ENCODE measurements at places on chromosomes 6 and 20.

DNA sequence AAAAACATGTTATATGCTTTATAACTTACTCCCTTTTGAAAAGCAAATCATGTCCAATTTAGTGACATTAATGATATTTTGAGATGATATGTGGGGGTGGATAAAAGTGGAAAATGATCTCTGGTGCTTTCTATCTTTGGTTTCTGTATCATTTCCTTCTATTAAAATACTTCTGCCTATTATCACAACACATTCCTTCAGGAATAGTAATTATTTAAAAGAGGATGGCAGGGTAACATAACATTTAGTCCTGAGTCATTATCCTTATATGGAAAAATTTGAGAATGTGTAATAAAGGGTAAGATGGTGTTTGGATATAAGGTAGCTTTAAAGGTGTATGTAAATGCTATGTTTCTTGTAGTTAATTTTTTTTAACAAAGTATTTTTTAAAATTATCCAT lies 657.7 kb downstream of the PHF3 start:
- DNase-seq = no peak

DNA sequence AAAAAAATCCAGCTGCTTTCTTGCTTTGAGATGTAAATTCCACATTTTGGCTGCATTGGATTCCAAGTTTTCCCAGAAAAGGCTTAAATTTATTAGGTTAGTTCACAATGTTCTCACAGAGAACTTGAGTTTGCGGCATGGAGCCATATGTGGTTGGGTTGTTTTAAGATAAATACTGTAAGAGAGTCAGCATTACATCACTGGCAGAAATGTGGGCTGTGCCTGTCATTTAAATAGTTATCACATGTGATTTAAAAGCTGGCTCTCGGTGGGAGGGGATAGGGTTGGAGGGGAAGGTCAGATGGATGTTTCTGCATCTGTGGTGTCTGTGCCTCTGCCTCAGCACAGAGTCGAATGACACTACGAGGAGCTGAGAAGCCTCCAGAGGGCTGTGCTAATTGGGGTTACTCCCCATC lies 73.8 kb upstream of the SCP2D1 start:
- no peak for DNase-seq

DNA sequence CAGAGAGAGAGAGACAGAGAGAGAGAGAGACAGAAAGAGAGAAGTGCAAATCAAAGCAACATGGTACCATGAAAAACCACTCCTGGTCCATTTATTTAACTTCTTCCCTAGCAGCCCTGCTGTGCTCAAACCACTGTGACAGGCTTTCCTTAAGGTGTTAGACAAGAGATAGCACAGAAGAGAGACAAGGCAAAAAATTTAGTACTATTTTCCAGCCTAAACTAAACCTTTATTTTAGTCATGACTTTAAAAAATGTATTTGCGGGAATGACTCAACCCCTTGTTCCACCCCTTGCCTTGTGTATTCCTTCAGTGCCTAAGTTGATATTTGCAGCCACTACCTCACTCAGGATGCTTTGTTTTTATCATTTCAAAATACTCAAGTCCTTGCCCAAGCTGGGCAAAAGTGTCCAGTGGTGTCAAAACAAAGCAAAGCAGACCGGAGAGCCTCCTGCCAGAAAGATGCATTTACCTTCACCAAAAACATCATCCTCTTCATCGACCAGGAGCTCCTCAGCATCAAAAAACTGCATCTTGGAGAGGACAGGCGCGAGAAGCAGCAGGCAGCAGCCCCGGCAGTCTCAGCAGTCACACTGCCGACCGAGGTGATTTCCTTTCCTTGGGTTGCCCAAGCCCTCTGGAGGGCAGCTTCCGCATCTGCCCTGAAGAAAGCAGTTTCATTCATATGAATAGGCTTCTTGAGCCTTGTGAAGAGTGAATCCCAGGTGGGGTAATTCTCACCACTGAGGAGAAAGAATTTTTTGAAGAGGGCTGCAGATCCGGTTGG lies at the start of gene RIPOR2:
Gene RIPOR2, minus strand, starts transcription at position 595 of the 787 bp plus-strand sequence. Its CDS starts 62 bp downstream, at position 533.
- DNase-seq = no peak

DNA sequence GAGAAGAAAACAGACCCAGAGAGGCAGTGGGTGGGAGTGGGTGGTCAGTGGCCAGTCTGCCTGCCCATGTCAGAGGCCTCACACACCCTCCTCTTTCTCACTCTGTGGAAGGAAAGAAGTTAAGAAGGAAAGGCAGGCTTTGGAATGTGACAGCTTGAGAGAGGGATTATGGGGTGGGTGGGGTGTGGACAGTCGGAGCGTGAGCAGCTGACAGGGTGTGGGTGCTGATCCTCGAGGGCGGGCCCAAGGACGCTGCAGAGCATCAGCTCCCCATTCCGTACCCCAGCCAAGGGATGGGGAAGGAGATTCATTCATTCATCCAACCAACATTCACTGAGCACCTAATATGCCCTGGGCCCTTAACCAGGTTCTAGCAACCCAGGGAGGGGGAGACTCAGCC lies 4.8 kb downstream of the TGM6 start:
- DNase-seq = no peak

DNA sequence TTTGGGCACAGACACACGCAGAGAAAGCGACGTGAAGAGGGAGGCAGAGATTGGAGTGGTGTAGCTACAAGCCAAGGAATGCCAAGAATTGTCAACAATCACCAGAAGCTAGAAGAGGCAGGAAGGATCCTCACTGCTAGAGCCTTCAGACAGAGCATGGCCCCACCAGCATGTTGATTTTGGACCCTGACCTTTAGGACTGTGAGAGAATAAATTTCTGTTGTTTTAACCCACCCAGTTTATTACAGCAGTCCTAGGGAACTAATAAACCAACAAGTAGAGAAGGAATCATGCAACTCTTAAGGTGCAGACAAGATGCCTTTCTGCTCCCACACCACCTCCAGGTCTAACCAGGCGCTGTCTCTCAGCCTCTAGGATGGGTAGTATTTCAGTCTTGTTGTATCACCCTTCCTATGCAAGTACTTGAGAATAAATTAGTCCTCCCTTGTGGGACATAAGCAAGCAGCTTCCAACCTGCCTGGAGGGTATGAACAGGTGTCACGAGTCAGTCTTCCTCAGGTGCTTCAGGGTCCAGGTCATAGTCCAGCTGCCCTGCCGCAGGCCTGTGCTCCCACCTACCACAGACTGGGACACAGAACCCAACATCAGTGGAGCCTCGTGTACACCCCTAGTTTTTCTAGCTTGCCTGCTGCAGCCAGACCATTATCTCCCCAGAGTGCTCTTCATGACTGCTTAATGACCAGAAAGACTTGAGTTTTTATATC lies 46.4 kb upstream of the CCN2 start:
- DNase-seq = no peak

- DNase-seq = no peak
Measured at GRCh38 chr6:134669485-134669884, 280.4 kb downstream of the ALDH8A1 start.

DNA sequence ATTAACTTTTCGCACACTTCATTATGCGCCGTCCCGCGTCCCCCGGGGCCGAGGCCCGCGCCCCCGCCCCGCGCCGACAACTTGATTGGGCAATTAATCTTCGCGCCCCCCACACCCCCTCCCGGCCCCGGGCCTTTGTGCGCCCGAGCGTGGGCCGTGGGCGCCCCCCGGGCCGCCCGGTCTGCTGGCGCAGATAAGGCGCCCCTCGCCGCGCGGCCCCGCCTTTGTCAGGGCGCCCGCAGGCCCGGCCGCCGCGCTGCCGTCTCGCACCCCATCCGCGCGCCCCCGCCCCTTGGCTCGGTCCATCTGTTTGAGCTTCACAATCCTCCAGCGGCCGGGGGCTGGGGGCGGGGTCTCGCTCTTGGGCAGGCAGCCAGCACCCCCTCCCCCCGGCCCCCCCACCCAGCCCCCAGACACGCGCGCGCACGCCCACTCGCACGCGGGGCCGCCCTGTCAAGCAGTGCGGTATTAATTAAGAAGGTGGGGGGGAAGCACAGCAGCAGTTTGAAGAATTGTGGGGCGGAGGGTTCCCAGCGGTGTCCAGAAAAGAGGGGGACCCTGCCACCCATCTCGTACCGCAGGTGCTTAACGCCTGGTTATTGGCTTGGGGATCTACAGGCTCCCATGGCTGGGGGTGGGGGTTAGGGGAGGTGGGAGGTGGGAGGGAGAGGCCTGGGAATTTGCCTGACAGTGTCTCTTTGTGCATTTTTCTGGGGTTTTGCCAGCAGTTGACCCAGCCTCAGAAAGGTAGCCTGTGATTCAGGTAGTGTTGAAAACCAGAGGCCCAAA lies 34.6 kb upstream of the SCRT2 start:
- no peak for DNase-seq

DNA sequence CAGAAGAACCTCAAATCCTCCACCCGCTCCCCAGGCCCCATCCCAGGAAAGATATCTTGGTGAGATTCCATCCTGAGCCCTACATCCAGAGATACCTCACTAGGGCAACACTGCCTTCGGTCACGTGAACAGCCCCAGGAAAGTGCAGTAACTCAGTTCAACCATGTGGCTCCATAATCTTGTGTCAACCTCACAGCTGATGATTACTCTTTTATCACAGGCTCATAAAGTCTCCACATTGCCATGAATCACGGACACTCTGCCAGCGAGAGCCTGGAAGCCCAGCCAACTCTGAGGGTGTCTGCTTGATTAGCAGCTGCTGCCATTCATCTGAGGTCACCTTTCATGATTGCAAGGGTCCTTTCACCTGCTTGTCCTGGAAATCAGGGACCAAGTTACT lies 175.8 kb upstream of the LRFN2 start:
- DNase-seq = no peak

DNA sequence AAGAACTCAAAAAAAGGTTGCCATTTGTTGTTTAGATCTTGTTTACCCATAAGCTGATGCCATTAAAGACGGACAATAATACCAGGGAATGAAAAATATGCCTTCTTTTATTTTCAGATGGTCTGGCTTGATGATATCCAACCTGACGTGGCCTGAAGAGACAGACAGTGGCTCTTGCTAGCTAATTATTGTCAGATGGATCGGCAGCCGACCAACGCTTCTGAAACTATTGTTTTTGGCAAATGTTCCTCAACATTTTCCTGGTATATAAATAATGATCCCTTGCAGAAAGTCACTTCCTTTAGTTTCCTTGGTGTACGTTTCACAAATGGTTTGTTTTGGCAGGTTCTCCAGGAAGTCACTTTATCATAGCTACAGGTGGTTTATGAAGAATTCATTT lies 290.9 kb upstream of the TSHZ2 start:
- DNase-seq = no peak

DNA sequence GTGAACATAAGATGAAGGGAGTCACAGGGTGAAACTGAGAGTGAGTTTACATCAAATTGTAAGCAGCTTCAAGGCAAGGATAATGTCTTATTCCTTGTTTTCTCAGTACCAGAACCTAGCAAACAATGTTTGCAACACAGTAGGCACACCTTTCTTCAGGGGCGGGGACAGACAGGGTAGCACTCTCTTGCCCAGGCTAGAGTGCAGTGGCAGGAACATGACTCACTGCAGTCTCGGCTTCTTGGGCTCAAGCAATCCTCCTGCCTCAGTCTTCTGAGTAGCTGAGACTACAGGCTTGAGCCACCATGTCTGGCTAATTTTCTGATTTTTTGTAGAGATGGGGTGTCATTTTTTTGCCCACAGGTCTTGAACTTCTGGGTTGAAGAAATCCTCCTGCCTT lies 299.8 kb downstream of the CD83 start:
- no peak for DNase-seq

All from NCI-H510A (cell line).